Left lobe of liver (tissue), 2 donors: ENCODE measurements at places on chromosomes 11 and 22.

GRCh38 chr11:7645206-7645605, 28.1 kb downstream of the CYB5R2 start:
- no peak for DNase-seq

- no peak for DNase-seq
Measured at GRCh38 chr11:118715837-118716260, 36.4 kb upstream of the TREH start.

- no peak for DNase-seq
Measured at GRCh38 chr11:12144330-12145174, 34.2 kb downstream of the MICAL2 start.

- DNase-seq, result no peak
Measured at GRCh38 chr11:118313242-118313641, 8.7 kb downstream of the CD3E start.

GRCh38 chr22:49954991-49955580, 5.5 kb upstream of the PIM3 start:
- DNase-seq, result no peak

DNA sequence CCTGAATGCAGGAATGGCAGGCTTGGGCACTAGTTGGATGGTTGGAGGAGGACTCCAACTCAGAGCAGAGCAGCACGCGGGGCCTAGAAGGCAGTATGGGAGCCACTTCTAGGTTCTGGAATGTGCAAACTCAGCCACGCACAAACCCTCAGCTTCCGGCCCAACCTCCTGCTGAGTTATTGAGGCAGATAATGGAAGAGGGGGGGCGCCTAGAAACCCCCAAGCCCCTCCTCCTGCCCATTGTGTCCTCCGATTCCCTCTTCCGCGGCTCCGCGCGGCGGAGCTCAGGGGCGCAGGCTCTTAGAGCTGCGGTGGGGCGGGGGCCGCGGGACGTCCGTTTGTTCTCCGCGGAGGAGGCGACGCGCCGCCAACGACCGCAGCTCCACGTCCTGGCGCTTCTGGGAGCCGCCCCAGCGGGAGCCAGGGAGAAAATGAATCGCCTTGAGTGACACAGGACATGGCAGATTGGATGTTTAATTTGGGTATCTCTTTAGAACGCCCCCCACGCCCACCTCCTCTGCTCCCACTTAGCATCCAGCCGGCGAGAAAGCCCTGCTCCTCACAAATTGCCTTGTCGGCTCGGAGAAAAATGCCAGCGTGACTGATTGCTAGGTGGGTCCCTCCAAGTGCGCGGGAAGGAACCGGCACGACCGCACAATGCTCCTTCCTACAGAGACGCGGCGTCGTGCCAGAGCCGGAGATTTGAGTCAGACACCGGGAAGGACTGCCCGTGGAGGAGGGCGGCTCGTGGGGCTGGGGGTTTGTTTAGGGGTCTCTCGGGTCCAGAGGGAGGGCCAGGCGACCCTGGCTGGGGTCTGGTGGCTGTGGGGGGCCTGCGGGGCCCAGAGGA, 144.6 kb downstream of the NECTIN1 start:
- no peak for DNase-seq
